ENCODE measurements at places on chromosomes 5 and 9.

DNA sequence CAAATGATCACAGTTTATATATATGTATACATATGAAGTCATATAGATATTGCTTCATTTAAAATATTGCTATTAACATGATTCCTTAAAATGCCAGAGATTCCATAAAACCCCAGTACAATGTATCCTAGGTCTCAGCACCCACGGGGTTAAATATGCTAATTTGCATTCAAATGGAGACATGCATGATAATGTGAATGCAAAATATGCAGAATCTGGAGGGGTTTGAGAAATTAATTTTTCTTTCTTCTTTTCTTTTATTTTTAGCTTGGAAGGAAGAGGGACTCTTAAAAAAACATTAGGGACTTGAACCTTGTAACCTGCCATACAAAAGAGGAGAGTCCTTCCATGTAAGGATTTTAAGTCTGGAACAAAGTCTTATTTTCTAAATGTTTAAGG lies 211.9 kb downstream of the MEF2C start:
- no peak for DNase-seq

DNA sequence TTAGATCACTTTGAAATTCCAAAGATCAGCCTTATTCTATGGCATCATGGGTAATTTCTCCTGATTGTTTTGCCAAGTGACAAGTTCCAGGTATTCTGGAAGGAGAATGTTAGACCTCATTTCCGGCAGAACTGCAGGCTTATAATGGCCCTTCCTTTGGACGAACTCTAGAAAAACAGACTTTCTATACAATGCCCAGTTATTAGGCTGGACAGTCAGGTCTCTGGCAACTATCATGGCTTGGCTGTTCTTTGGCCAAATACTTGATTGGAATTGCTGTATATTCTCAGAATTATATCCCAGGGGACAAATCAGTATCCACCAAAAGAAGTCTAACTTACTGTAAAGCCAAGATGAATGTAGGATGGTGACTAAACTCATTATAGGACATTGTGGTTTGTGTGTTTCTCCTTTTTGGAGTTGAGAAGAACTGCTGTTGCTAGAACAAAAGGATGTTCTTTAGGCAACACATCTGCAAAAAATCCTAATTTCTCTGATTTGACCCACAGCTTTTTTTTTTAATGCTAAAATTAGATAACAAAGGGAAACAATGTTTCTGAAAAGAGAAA lies 69.0 kb downstream of the ADAMTSL1 start:
- DNase-seq = no peak

- no peak for DNase-seq
Observed at GRCh38 chr9:129252937-129253802, 75.1 kb upstream of the IER5L start.

- DNase-seq = no peak
Observed at GRCh38 chr5:98318386-98318785, 455.1 kb upstream of the RGMB start.

Data from anterior cingulate cortex (tissue), 58 donors.